ENCODE measurements at places on chromosomes 6 and 20.

GRCh38 chr20:10167040-10167439, 51.6 kb upstream of the SNAP25 start:
- no peak for DNase-seq

- no peak for DNase-seq
These were observed 233.5 kb downstream of the GMPR start for GRCh38 chr6:16471910-16472297.

DNA sequence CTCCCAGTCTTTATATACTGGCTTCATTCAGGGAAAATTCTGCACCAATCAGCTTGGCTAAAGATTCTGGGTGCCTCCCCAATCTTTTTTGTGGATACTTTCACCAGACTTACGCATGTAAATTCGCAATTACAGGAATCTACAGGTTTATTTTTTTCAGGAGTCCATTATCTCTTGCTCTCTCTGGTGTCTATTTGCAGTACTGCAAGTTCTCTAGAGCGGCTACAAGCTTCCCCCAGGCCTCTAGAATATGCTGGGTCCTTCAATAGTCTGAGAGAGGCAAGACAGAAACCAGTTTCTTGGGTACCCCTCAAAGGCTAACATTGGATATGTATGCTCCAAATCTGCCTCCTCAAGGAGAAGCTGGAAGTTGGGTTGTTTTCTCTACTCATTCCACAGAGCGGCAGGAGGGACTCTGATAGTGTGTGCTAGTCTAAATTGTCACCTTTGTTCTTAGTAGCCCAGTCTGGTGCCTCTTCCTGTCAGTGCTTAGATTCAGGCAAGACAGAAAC, 58.5 kb downstream of the SUN5 start:
- DNase-seq: no peak

DNA sequence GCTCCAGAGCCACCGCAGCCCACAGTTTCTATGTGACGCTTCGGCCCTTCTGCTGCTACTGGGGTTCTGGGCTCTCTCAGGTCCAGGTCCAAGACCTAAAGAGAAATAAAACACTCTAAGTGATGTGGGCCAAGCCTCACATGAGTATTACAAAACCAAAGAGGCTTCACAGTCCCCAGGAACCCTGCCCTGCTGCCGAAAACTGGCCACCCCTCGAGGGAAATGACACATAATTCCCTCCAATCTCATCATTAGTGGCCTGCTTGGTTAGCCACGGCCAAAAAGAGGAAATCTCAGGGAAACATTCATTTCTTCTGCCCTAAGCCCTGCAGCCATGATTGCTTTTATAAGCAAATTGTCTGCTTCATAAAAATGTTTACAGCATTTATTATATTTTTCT, 32.5 kb downstream of the DLL1 start:
- no peak for DNase-seq

DNA sequence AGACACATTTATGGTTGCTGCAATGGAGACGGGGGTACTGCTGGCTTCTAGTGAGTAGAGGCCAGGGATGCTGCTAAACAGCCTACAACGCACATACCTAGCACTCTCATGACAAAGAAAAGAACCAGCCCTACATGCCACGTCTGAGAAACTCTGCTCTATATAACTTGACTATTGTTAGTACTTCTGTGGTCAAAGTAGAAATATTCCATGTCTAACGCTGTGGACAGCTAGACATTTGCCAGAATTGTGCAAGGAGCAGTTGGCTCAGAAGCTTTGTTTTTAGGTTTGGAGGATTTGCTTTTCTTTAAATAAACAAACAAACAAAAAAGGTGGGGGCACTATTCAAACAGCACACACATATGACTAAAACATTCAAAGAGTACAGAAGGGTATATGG, 20.5 kb downstream of the UBE2V1 start:
- no peak for DNase-seq

- DNase-seq: no peak
These were observed 47.4 kb upstream of the RNGTT start for GRCh38 chr6:89010825-89011224.

- DNase-seq: no peak
These were observed 73.2 kb downstream of the ATRN start for GRCh38 chr20:3543901-3544507.

Data from stimulated activated CD4-positive, alpha-beta T cell treated with anti-CD3 and anti-CD28 coated beads, Interleukin-4, amount 100 ng/mL, for 1 hour (primary cell).